CD4-positive, alpha-beta T cell treated with Interleukin-1 beta for 1 hour (primary cell): ENCODE measurements at places on chromosomes 3 and 15.

GRCh38 chr3:17094551-17094950, 209.8 kb downstream of the PLCL2 start:
- DNase-seq = no peak

- DNase-seq = no peak
These were observed 1297.6 kb upstream of the ALCAM start for GRCh38 chr3:104069114-104069513.

GRCh38 chr3:11288786-11289637, 16.8 kb downstream of the ATG7 start:
- peak; percentile 47 for DNase-seq

- DNase-seq = no peak
These were observed 148.8 kb upstream of the HES1 start for GRCh38 chr3:193987186-193987585.

DNA sequence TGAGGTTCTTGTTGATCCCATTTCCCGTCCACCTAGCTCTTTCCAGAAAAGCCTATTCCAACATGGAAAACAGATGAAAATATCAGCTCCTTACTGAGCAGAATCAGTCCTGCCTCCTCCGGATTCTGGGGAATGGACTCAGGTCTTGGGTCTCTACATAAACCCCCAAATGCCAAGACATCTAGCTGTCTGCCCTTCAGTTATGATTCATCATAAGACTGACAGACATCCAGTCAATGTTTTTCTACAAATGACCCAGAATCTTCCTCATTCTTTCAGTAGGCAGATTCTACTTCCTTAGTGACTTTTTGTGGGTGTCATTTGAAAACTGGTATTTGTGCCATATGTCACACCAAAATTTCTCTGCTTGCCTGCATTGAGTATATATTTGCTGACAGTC, 103.0 kb upstream of the TGFBR2 start:
- DNase-seq = no peak

- no peak for DNase-seq
These were observed 165.0 kb downstream of the SUCNR1 start for GRCh38 chr3:152038490-152038889.

DNA sequence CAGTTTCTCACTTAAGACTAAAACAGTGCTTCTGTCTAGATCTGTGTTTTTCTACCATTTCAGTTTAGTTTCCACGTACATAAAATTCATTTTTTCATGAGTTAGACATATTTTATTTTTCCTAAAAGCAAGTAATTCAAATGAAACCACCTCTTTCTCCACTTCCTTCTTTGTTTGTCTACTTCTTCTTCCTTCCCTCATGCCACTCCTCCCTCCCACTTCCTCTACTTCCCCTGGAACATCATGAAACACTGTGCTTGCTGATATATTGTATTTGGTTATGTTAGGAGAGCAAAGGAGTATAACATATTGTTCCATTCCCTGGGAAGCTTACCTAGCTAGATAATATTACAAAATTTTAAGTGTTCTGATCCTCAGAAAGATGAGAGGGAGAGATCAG, 36.7 kb upstream of the GOLGA8B start:
- DNase-seq = no peak

GRCh38 chr3:184727357-184728009, 15.6 kb upstream of the MAGEF1 start:
- DNase-seq = peak; percentile 46

DNA sequence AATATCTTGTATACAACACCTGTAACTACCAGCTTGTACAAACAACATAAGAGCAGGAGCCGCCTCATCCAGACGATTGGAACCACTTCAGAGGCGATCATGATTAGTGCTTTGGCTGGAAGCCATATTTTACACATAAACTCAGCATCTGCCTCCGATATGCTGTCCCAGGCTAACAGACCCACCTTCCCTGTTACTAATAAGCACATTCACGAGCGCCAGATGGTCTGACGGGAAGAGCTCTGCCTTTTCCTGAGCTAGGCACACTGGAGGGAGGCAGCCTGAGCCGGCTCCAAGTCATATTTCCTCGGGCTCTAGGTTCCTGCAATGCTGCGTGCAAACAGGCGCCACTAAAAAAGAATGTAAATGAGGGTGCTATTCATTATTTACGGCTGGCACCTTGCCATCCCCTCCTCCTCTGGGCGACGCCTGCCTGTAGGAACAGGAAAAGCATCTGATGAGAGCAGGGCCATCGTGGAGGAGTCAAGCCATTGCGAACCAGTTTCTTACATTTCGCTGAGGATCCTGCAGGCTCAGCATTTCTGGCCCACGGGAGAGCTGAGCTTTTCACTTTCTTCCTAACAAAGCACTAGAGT, 98.2 kb downstream of the ANXA2 start:
- DNase-seq = no peak

- no peak for DNase-seq
These were observed 72.4 kb upstream of the MME start for GRCh38 chr3:155007729-155008128.

DNA sequence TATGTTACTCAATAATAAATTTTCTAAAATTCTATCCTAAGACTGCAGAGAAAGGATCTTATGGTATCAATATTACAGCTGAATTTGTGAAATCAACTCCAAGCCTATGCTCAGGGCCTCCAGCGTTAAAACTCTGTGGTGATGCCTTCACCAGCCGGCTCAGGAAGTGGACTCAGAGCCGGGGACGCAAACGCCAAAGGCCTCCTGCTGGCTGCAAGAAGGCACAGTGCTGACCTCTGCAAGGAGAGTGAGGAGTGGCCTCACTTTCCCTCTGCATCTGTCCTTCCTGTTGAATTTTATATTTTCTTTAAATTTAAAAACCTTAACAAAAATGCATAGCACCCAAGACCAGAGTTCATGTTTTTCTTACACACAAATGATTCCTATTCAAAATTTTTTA, 48.5 kb downstream of the HERC2 start:
- no peak for DNase-seq

DNA sequence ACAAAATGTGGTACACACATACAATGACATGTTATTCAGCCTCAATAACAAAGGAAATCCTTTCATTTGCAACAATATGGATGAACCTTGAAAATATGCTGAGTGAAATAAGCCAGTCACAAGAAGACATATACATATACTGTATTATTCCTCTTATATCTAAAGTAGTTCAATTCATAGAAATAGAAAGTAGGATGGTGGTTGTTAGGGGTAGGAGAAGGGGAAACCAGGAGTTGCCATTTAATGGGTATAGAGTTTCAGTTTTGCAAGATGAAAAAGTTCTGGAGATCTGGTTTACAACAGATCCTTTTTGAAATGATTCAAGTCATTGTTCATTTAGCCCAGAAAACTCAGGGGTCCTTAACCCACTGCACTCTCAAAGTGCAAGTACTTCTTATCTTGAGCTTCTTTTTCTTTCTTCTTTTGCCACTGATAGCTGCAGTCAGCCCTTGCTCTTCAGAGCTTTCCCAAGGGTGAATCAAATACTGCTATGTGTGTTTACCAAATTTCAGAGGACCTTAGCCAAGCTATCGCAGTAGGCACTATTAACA, 208.0 kb upstream of the EOMES start:
- DNase-seq = no peak

DNA sequence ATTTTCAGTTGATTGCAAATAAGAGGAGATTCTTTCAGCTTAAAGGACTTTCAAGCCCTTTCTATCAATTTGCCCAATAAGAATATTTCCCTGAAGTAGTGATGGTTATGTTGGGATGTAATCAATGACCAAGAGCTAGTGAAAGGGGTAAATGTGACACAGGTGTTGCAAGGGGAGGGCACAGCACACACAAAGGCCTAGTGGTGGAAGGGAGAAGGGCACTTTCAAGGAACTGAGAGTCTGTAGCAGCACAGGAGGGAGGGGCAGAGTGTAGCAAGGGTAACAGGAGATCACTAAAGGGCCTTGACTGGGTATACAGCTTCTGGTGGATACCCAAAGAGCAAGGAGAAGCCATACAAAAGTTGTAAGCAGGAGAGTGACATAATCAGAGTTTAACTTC, 217.8 kb upstream of the ARHGEF26 start:
- DNase-seq = no peak

DNA sequence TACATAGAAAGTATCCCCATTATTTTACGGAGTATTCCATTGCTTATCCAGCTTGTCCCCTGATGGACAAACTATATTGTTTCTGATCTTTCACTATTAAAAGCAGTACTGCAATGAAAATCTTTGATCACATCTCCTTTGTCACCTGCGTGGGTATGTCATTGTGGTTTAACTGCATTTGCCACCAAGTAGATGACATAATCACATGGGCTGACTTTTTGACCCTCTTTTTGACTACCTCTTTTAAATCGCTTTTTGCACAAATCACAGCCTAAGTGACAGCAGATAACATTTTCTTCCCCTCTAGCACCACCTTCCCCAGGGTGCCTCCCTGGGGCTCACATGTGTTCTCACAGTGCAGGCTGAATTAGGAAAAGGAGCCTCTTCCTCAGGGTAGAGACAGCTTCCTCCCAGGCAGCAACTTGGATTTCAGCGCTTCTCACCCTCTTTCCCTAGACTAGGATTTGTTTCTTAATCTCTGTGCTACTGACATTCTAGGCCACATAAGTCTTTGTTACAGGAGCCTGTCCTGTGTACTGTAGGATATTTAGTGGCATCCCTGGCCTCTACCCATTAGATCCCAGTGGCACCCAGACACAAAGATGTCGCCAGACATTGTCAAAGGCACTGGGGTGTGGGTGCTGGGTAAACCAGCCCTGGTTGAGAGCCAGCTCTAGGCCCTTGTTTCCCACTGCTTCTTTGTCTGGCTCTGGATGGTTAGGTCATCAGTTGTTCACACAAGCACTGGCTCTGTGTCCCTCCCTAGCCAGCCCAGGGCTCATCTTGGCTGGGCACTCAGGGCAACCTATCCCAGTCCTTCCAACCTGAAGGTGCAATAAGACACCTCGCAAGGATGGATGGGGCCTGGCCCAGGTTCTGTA, 1.3 kb upstream of the RBP1 start:
- no peak for DNase-seq

GRCh38 chr15:50702762-50703334, 16.3 kb upstream of the TRPM7 start:
- no peak for DNase-seq

- no peak for DNase-seq
These were observed 16.0 kb upstream of the CCNL1 start for GRCh38 chr3:157175691-157176507.

- DNase-seq = peak; percentile 59
These were observed 74.1 kb downstream of the SENP2 start for GRCh38 chr3:185659942-185660921.

DNA sequence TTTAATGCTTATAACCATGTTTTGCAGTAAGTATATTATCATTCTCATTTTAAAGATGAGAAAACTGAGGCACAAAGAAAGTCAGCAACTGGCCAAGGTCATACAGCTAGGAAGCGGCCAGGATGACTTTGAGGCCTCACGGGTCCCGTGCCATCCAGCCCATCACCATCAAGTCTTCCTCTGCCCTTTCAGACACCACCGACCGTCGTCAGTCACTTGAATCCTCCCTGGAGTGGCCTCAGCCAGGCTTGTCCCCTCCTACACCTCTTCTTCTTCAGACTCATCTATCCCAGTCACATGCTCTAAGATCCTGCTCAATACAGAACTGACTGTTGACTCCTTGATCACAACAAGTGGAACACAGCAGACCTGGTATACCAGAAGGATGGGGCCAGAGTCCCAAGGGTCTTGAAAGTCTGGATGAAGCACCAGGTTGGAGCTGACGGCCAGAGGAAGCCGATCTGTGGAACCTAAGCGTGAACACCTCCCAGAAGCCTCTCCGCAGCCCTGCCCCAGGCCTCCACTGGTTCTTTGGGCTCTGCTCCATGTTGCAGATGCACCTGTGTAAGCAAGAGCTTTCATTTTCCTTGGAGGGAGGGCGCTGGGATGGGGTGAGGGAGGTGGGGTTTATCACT, 22.1 kb downstream of the ITGA11 start:
- DNase-seq = no peak

- no peak for DNase-seq
These were observed 53.5 kb upstream of the DCBLD2 start for GRCh38 chr3:98954791-98955604.

- DNase-seq = no peak
These were observed 147.9 kb downstream of the IMPG2 start for GRCh38 chr3:101172516-101172915.

DNA sequence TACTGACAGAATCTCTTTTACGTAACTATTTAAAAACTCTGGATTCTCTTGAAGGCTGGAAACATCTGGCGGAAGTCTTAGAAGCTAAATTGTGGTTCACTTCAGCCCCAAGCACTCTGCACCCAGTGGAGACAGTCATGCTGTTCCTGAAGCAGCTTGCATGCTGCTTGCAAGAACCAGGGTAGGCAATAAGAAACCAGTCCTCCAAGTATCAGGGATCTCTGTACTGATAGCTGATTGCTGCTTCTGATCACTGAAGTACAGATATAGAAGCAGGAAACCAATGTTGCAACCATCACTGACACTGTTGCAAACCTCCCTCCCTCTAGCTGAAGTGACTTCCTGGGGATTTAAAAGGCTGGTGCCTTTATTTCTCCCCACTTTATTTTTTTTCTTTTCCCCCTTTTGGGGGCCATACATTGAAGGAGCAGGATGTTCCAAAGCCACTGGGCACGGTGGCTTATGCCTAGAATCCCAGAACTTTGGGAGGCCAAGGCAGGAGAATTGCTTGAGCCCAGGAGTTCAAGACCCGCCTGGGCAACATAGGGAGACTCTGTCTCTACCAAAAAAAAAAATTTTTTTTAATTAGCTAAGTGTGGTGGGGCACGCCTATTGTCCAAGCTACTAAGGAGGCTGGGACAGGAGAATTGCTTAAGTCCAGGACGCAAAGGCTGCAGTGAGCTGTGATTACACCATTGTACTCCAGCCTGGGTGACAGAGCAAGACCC, 15.3 kb downstream of the SPCS1 start:
- DNase-seq = peak; percentile 24

- no peak for DNase-seq
These were observed 13.8 kb upstream of the CAMP start for GRCh38 chr3:48209445-48209844.

GRCh38 chr3:103337179-103337845, 902.5 kb downstream of the ZPLD1 start:
- DNase-seq = no peak

DNA sequence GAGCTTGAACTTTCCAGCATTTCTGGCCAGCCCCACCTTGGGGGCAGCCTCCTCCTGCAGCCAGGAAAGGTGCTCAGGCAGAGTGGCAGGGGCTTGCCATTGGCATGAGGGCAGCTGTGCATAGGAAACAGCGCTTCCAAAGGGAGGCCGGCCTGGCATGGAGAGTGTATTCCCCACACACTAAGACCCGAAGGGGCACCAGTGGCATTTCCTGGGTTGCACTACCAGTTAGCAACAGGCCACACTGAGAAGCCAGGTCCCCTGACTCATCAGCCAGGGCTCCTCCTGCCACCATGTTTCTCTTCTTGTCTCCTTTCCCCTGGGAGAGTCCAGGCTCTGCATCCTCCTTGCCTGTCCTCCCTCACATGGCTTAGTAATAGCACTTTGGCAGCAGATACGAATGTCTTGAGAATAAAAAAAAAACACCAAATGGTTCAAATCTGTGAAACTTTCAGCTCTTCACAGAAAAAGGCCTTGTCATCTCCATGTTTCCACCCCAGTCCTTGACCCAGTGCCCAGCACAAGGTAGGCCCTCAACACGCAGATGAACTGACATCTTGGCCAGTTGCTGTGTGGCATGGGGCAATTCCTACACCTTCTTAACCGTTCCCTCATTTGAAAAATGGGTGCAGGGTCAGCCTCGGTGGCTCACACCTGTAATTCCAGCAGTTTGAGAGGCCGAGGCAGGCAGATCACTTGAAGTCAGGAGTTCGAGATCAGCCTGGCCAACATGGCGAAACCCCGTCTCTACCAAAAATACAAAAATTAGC, 180.4 kb downstream of the SMAD6 start:
- no peak for DNase-seq

- no peak for DNase-seq
These were observed 3.0 kb upstream of the HDGFL3 start for GRCh38 chr15:83210619-83211018.
